ENCODE measurements at places on chromosomes 5 and 9.

DNA sequence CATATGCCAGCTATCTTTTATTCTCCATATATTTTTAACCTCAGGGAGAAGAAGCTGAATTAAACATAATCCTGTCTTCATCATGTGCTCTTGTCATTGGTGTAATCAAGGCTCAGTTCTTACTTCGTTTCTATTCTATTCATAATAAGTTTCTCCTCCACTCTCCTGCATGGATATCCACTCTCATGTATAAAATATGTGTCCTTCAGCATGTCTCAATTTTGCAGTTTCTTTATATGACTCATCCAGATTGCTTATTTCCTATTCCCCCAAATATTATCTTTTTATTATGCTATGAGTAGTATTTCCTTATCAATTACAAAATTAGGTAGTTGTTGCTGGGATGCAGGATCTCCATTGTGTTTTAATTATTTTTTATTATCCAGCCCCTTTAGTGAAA, 643.7 kb upstream of the ACO1 start:
- DNase-seq = no peak

DNA sequence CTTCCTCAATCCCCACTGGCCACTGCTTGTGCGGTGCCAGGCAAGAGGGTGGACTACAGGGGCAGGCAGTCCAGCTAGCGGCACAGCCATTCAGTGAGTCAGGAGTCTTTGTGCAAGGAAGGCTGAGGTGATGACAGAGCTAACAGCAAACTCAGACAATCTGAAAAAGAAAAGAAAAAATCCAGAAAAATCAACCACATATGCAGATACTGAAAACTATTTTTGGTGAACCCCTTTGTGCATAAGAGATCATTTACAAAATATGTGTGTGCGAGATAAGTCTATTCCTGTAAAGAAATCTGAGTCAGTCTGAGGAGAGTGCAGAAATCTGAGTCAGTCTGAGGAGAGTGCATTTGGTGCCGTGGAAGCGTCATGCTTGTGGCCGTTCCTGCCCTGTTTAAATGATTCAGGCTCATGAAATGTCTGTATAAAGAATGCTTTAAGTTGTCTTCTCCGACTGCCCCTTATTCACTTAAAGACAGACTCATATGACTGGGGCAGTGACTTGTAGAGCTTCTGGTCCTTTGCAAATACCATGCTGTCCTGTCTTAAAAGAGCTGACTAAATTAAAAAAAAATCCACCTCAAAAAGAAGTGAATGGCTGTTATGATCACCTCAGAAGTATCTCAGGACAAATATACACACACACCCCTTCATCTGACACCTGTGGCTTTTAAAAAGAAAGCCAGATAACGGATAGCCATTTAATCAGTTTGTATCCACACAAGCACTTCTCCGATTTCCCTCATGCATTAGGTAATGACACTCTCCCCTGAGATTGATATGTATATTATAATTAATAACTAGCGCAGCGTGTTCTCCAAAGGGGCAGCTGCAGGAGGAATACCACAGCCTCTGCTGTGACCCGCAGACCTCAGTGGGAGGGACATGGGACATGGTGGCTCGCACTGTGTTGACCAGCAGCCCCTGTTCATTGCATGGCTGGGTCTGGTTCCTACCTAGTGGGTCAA, 47.3 kb downstream of the TRIO start:
- DNase-seq = no peak

DNA sequence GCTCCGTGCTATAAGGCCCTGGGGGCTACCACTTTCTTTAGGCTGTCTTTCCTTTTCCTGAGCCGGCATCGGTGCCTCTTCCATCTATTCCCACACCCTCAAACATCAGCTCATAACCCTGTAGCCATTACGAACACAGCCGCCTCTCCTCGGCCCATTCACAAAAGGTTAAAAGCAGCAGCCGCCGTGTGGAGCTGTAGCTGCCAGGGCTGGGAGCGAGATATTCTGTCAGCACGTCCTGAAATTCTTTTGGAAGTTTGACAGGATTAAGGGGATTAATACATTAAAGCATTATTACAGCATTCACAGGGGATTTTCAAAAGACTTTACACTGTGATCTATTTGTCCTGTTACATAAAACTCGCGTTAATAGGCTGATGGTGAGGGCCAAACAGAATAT, 428.2 kb downstream of the CDK5RAP2 start:
- DNase-seq = no peak

DNA sequence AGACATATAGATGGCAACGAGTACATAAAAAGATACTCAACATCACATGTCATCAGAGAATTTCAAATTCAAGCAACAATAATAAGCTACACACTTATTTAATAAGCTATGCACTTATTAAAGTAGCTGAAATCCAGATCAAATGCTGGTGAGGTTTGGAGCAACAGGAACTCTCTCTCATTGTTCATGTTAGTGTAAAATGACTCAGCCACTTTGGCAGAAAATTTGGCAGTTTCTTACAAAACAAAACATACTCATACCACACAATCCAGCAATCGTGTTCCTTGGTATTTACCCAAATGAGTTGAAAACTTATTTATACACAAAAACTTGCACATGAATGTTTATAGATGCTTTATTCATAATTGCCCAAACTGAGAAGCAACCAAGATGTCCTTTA, 131.5 kb upstream of the NFIL3 start:
- DNase-seq = no peak

- no peak for DNase-seq
These were observed 116.6 kb upstream of the SLC44A1 start for GRCh38 chr9:105127863-105128220.

DNA sequence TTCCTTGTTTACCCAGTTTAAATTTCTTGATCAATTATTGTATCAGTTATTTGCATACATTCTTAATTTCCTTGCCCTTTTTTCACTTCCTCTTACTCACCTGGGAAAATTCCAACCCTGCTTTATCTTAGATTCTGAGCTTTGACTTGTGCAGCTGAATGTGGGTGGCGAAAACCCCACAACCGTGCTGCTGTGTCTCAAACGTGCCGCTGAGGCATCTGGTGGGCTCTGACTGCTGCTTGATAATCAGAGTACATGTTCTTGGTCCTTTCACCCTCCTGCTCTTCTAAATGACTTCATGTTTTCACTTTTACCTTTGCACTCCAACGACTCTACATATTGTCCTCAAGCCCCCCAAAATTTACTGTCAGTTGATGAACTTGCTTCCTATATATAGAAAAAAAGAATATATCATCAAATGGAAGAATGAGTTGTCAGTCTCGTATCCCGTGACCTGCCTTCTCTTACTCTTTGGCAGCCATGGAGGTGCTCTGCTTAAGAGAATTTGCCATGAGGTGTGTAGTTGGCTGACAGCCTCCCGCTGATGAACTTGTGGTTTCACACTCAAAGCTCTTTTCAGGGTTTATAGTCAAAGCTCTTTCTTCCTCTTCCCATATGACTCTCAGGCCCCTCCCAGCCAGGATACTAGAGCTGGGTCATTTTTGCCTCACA, 14.0 kb upstream of the JAK2 start:
- DNase-seq = peak; percentile 57

GRCh38 chr5:125232779-125233230, 486.4 kb upstream of the ZNF608 start:
- DNase-seq = no peak

DNA sequence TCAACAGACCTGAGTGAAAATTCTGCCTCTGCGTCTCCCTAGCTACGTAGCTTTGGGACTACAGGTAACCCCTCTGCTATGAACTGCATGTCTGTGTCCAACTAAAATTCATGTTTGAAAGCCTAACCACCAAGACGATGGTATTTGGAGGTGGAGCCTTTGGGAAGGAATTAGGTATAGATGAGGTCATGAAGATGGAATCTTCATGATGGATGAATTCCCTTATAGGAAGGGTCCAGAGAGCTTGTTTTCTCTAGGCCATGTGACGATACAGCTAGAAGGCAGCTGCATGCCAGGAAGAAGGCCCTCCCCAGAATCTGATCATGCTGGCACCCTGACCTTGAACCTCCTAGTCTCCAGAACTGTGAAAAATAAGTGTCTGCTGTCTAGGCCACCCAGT, 296.4 kb downstream of the SLIT3 start:
- DNase-seq = no peak

- DNase-seq = no peak
These were observed 161.9 kb downstream of the PPP2R2B start for GRCh38 chr5:146716636-146717035.

- no peak for DNase-seq
These were observed 143.8 kb upstream of the VLDLR start for GRCh38 chr9:2477755-2478154.

DNA sequence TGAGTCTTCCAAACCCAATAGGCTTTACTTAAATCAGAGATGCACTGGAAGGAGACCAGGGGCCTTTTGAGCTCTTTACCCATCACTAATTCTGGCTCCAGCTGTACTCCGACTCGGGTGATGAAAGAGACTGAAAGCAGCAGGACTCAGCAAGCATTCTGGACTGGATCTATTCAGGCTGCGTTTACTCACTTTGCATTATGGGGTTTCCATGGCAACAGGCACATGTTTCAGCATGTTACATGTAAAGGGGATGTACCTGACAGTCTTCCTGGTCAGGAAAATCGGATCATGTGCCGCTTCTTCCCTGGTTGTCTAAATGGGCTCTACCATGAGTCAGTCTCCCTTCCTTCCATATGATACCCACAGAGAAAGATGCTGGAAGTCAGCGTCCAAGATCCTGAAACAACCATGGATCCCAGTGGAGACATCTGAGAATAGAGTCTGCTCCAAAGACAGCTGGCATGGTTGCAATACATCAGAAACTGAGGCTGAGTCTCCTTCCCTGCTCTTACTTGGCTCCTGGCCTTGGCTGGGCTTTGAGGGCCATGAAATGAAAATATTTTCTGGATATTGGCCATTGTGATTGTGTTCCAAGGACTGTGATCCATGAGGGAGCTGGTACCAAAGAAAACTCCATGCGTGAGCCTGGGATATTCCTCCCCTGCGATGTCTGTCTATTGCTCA, 102.5 kb upstream of the TNC start:
- no peak for DNase-seq

DNA sequence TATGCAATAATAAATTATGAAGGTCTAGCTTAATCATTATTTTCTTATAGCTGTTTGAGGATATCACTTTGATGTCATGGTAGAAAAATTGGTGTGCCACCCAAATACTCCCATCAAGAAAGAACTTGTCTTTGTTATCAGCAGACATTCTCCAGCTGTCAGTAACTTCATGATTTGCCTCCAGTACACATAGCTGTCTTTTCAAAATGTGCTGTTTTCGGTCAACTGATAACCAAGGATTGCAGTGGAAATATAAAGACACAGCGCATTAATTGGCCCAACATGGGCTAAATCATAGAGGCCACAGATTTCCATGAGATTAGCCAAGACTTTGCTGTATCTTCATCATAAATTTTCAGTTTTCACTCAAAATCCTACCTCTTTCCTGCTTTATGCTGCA, 993.5 kb upstream of the SEMA6A start:
- DNase-seq = no peak

DNA sequence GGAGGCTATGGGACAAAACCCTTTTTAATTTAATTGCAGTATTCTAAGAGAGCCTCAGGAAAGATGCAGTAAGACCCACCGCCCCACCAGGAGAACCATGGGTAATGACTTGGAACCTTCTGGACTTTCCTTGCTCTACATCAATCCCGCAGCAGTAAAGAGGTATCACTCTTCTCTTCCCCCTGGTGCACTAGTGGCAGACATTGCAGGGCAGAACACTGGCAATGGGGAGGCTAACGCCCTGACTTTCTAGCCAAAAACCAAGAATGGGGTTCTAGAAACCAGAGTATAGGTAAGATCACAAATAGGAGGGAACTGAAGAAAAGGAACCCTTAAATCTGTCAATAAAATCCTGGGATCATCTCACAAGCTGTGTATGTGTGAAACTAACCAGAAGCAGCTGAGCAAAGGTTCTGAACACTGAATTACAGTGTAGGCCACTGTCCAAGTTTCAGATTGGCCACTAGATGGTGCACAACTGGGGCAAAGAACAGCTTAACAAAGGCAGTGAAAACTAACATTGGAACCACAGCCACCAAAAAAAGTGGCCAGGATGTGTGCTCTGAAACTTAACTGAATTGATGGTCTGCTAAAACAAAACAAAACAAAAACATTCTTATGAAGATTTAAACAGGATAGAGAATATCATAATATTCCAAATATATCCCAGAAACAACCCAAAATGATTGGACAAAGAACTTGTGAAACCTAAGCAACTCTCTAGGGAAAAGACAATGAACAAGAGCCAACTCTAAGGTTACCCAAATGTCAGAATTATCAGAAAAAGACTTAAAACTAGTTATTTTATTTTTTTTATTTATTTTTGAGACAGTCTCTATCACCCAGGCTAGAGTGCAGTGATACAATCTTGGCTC, 6.6 kb upstream of the FAM151B start:
- DNase-seq = no peak

DNA sequence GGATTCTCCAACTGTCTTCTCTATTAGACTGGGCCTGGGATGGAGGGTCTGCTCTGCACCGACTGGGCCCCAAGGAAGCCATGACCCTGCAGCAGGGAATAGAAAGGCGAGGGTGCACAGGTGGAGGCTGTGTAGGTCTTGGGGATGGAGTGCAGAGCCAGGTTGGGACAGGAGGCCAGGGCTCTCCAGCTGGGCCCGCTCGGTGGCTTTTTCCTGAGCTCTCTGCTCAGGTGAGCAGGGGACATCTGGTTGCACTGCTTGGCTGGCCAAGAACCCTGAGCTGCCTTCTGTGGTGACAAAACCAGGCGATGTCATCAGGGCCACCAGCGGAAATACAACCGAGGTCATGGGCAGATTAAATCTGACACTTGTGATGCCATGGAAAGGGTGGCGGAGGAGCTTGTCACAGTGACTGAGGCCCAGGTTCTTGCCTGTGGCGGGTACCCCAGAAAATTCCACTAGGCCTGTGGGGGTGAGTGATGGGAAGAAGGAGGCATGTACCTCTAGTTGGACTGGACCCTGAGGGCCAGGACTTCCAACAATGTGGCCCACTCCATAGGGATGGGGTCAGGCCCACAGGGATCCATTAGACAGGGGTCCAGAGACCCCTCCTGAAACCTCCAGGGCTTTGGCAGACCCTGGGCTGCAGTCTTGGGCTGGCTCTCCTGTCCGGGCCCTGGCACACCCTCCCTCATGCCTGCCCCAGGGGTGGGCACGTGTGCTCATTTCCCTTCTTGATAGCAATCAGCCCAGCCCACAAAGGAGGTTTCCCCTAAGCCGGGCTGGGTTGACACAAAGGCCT, 4.4 kb upstream of the IL3 start:
- no peak for DNase-seq

GRCh38 chr5:148957591-148958202, 105.2 kb downstream of the SH3TC2 start:
- DNase-seq = peak; percentile 19

- no peak for DNase-seq
These were observed 11.9 kb upstream of the LTC4S start for GRCh38 chr5:179781846-179782245.

GRCh38 chr9:36765468-36766341, 193.0 kb downstream of the MELK start:
- DNase-seq = peak; percentile 70

DNA sequence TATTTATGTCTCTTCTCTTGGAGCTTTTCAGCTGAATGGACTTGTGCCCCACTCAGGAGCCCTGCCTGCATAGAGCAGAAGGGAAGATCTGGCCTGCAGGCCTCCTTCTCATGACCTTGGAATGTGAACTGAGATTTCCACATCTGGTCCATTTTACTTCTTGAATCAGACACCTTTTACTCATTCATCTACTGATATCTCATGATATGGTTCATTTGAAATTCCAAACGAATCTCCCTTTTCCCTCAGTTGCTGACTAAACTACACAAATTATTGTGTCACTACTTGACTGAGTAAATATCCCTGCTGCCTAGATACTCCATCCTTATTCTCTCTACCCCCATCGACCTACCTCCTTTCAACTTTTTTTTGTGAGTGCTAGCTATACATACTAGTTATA, 138.7 kb downstream of the PLCXD3 start:
- DNase-seq = no peak

- no peak for DNase-seq
These were observed 279.9 kb downstream of the ENC1 start for GRCh38 chr5:74360535-74361210.
